ENCODE measurements at places on chromosomes 6 and 20.

DNA sequence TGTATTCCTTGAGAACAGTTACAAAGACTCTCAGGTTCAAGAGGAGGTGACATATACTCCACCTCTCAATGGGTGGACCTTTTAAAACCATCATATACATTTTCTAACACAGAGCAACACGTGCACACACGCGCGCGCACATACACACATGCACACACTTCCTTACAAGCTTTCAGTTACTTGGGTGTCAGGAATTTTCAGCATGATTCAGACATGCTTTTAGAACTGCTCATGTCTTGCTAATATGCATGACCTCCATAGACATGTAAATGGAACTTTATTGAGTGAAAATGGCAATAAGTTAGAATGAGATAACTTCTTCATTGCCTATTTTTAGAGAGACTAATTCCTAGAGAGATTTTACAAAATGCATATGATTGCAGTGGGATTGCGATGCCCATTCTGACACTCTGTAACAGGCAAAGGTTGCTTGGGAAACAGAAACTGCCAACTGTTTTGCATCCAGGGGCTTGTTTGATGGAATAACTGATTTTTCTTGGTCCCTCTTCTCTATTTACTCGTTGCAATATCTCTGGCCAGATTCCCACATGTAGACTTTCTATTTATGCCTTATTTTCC, 531.4 kb upstream of the RNF217 start:
- H3K36me3 ChIP-seq, result no peaks in the 10 kb centered on the region
- H3K4me3 ChIP-seq, result no peak overlapping the region
- H3K27ac ChIP-seq, result no peak overlapping the region
- DNase-seq, result no peak
- H3K4me1 ChIP-seq, result no peaks in the 10 kb centered on the region

DNA sequence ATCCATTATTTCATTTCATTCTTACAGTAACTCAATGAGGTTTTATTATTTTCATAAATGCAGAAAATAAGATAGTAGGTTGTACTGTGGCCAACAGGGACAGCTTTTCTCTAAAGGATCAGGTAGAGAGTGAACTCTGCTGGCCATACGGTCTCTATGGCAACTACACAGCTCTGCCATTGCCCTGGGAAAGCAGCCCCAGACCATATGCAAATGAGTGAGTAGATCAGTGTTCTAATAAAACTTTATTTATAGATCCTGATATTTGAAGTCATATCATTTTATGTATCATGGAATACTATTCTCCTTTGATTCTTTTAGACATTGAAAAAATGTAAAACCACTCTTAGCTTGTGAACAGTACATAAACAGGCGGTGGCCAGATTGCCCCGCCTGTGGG, 192.5 kb upstream of the RREB1 start:
- H3K4me3 ChIP-seq, result no peak overlapping the region
- no peaks in the 10 kb centered on the region for H3K4me1 ChIP-seq
- DNase-seq, result no peak
- H3K36me3 ChIP-seq, result no peaks in the 10 kb centered on the region
- peaks cover 43% of the 10 kb centered on the region for H3K27me3 ChIP-seq

GRCh38 chr6:118963003-118963402, 28.0 kb upstream of the MCM9 start:
- no peak for DNase-seq
- H3K27ac ChIP-seq, result no peak overlapping the region
- no peak overlapping the region for H3K4me3 ChIP-seq

GRCh38 chr20:44450903-44451450, 24.7 kb upstream of the TTPAL start:
- H3K36me3 ChIP-seq, result no peaks in the 10 kb centered on the region
- no peaks in the 10 kb centered on the region for H3K27me3 ChIP-seq
- H3K27ac ChIP-seq, result no peak overlapping the region

DNA sequence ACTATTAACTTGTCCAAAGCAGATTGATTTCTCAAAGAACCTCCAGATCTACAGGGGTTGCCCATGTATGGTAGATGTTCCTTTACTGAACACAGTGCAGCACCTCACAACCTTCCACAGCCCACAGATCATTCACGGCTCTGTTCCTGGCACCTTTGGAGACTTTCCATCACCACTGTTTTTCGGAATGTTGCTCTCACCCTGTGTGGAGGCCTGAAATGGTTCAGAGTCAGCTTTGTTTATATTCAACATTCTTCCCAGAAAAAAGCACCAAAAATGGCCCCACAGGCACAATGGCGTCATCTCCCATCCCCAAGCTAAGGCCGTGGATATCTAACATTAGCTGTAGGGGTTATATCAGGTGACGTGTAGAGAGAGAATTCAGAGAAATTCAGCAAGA, 74.7 kb downstream of the DHX35 start:
- H3K4me3 ChIP-seq, result no peak overlapping the region
- H3K27me3 ChIP-seq, result no peaks in the 10 kb centered on the region
- H3K36me3 ChIP-seq, result peaks cover 36% of the 10 kb centered on the region
- H3K4me1 ChIP-seq, result no peaks in the 10 kb centered on the region
- H3K27ac ChIP-seq, result no peak overlapping the region

DNA sequence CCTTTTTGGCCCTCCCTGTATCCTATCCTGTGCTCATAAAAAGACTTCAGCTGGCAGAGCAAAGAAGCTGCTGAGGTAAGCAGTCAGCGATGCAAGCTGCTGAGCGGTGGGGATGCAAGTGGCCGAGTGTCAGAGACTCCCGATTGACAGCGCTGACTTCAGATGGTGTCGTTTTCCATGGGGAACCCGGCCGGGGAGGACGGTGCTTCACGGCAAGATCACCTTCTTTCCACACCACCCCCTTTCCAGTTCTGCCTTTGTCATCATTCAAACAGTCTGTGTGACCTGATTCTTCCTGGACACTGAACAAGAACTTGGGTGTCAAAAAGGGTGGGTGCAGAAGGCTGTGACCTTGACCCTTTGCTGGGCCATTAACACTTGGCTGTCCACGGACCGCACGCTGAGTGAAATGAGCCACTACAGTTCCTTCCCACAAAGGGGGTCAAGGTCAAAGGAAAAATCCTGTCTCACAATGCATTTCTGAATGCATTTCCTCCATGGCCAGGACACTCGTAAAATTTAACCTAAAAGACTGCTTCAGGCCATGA, 52.9 kb upstream of the UNC93A start:
- no peak overlapping the region for H3K27ac ChIP-seq
- H3K4me3 ChIP-seq, result no peak overlapping the region
- DNase-seq, result no peak
- no peaks in the 10 kb centered on the region for H3K36me3 ChIP-seq
- H3K4me1 ChIP-seq, result no peaks in the 10 kb centered on the region

DNA sequence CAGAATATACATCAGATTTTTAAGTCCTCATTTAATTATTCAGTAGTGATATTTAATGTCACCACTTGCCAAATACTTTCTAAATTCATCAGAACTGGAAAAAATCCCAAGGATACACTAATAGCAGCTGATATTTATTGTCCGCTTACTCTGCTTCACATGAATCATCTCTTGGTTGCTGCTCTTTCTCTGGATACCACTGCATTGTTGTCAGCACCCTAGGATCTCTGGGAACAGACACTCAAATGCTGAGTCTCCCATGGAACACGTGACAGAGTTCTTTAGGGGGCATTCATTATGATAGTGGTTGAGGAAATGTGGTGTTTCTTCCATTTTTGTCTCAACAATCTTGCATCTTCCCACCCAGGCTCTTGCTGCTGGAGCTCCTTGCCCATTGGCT, 318.0 kb downstream of the RFPL4B start:
- no peaks in the 10 kb centered on the region for H3K36me3 ChIP-seq
- no peaks in the 10 kb centered on the region for H3K27me3 ChIP-seq
- H3K4me1 ChIP-seq, result no peaks in the 10 kb centered on the region
- H3K4me3 ChIP-seq, result no peak overlapping the region
- no peak overlapping the region for H3K27ac ChIP-seq

DNA sequence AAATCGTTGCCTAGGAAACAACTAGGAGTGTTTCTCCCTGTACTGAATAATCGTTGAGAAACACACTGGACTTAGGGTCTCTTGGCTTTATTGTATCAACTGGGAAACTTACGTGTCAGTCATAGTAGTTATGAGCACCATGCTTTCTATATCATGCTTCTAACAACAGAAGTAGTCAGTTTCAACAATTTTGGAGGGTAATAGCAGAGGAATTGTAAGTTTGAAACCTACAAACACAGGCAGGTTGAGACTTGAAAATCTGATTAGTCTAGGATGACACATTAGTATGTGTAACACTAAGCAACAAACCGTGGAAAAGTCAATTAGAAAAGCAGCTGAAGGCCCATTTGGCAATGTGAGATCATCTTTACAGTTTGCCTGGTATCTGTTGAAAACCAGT, 43.9 kb upstream of the FABP7 start:
- no peaks in the 10 kb centered on the region for H3K4me1 ChIP-seq
- no peaks in the 10 kb centered on the region for H3K36me3 ChIP-seq
- H3K27ac ChIP-seq, result no peak overlapping the region
- H3K4me3 ChIP-seq, result no peak overlapping the region
- no peaks in the 10 kb centered on the region for H3K27me3 ChIP-seq

- peaks cover 2% of the 10 kb centered on the region for H3K4me1 ChIP-seq
- peaks cover 7% of the 10 kb centered on the region for H3K27me3 ChIP-seq
- no peaks in the 10 kb centered on the region for H3K36me3 ChIP-seq
These were observed 137.6 kb downstream of the AIG1 start for GRCh38 chr6:143198312-143198711.

GRCh38 chr6:30889921-30890645, 5.8 kb downstream of the DDR1 start:
- DNase-seq, result no peak
- H3K27ac ChIP-seq, result no peak overlapping the region
- H3K4me3 ChIP-seq, result no peak overlapping the region
- peaks cover 17% of the 10 kb centered on the region for H3K27me3 ChIP-seq

GRCh38 chr6:156970595-156971112, 193.5 kb downstream of the ARID1B start:
- peak overlapping the region; percentile 59 for H3K27ac ChIP-seq
- H3K4me3 ChIP-seq, result no peak overlapping the region
- H3K4me1 ChIP-seq, result peaks cover 34% of the 10 kb centered on the region
- no peaks in the 10 kb centered on the region for H3K36me3 ChIP-seq
- H3K27me3 ChIP-seq, result no peaks in the 10 kb centered on the region

GRCh38 chr6:51976374-51976773, 111.0 kb downstream of the PKHD1 start:
- DNase-seq, result no peak
- no peaks in the 10 kb centered on the region for H3K27me3 ChIP-seq
- no peak overlapping the region for H3K27ac ChIP-seq
- no peaks in the 10 kb centered on the region for H3K36me3 ChIP-seq
- no peak overlapping the region for H3K4me3 ChIP-seq

- no peak overlapping the region for H3K4me3 ChIP-seq
- H3K4me1 ChIP-seq, result no peaks in the 10 kb centered on the region
- H3K27me3 ChIP-seq, result no peaks in the 10 kb centered on the region
- no peak for DNase-seq
- H3K27ac ChIP-seq, result no peak overlapping the region
These were observed 303.6 kb upstream of the SLC35B3 start for GRCh38 chr6:8738951-8739350.

DNA sequence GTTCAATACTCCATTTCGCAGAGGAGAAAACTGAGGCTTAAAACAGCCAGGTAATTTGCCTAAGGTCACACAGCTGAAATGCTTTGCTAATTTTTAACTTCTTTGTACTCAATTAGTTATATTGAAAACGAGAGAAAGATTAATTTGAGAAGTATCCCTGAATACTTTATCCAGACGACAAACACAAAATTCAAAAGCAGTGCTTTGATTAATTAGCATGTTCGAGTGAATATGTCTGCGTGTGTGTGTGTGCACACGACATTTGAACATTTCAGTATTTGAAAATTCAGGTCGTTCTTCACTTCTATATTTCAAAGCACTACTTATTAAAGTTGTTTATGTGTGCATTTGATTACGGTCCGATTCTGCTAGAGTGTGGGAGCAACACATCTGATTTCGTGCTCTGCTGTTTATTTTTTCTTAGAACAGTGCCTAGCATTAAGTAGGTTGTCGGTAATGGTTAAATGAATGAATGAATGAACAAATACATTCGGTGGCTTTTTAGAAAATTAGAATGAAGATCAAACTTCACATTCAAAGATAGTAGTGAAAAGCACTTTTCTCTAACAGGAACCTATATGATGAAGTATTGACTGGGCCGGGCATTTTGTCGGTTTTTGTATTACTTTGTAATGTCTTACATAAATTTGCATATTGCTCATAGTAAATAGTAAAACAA, 36.9 kb upstream of the SYNCRIP start:
- DNase-seq, result no peak
- peak overlapping the region; percentile 99 for H3K4me3 ChIP-seq
- H3K27ac ChIP-seq, result no peak overlapping the region
- peaks cover 41% of the 10 kb centered on the region for H3K4me1 ChIP-seq

GRCh38 chr6:35040398-35040797, 100.7 kb downstream of the TCP11 start:
- no peak overlapping the region for H3K27ac ChIP-seq
- H3K4me1 ChIP-seq, result no peaks in the 10 kb centered on the region
- H3K4me3 ChIP-seq, result no peak overlapping the region

DNA sequence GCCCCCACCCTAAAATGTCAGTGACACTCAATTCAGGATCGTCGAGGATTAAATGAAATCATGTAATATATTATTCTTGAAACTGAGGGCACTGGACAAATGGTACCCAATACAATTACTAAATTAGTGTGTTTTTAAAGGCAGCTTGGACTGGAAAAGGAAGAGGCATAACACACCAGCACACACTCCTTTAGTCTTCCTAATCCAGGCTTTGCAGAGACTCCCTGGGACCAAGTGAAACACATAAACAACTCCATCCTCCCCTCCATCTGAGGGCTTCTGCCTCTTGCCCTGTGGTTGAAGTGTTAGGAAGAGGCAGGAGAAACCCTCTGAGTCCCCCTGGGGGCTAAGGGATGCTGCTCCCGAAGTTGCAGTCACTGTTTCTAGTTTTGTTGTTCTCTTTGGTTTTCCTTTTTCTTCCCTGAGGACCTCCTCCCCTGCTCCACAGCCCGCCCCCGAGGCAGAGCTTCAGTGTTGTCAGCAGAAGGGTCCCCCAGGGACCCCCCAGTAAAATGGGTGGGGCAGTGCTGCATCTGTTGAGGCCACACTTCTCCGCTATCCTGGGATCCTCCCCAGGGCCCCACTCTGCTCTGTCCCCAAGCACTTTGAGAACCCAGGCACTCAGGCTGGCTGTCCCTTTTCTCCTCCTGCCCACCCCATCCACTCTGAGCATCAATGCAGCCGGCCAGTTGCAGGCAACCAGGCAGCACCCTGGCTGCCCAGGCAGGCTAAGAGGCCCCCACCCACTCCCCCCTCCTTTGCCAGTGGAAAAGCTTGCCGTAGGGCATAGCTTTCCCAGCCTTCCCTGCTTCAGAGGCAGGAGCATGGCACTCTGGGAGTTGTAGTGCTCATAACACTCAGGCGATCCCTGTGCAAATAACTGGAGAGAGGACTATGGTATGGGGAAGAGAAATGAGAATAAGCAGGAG, 5.9 kb downstream of the TMEM63B start:
- H3K27me3 ChIP-seq, result no peaks in the 10 kb centered on the region
- DNase-seq, result no peak
- peaks cover 15% of the 10 kb centered on the region for H3K4me1 ChIP-seq
- H3K4me3 ChIP-seq, result no peak overlapping the region

- DNase-seq, result no peak
- peaks cover 50% of the 10 kb centered on the region for H3K27me3 ChIP-seq
- H3K27ac ChIP-seq, result no peak overlapping the region
- no peaks in the 10 kb centered on the region for H3K4me1 ChIP-seq
These were observed 12.3 kb downstream of the CST5 start for GRCh38 chr20:23867152-23867776.

Measured in effector memory CD8-positive, alpha-beta T cell (primary cell).